ENCODE measurements at places on chromosomes 11 and 22.

GRCh38 chr11:46335890-46336562 lies 11.2 kb upstream of the DGKZ start:
- DNase-seq: no peak

DNA sequence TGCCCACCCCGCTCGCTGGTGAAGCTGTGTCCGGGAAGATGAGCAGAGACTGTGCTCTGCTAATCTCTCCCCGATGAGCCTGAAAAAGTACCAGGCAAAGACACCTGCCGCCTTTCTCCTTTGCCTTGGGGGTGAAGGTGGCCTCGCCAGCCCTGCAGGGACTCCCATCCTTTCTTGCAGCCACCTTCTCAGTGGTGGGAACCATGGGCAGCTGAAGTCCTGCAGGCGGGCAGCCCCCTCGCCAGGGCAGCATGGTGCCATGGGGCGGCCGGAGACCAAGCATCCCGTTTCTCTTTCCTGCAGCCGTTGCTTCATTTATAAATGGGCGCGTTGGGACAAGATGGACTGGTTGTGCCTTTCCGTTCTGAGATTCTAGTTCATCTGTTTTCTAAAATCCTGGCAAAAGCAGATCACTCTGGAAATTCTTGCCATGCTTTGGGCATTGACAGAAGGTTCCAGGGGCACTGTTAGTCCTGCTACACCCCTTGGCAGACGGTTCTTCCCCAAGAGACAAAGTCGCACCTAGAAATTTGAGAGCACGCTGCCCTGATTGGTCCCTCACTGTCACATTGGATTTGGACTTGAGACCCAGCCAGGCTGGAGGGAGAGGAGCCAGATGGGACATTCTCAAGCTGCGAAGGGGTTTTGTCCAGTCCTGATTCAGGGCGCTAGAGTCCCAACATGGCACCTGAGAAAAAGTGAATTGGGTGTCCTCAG lies 7.5 kb downstream of the CTTN start:
- no peak for DNase-seq

DNA sequence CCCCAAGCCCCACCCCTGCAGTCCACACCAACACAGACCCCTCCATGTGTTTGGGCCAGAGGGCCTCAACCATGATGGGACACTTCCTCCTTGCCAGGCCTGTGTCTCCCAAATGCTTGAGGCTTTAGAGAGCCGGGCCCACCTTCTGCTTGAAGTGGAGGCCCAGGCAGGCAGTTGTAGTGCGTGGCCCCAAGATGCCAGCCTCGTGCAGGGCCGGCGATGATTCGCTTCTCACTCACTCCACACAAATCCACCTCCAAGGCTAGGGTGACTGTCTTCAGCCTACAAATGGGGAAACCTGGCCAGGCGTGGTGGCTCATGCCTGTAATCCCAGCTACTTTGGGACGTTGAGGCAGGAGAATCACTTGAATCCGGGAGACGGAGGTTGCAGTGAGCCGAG lies 5.7 kb downstream of the PRR5 start:
- no peak for DNase-seq

GRCh38 chr11:57675176-57675941 lies 7.4 kb downstream of the ZDHHC5 start:
- DNase-seq: no peak

DNA sequence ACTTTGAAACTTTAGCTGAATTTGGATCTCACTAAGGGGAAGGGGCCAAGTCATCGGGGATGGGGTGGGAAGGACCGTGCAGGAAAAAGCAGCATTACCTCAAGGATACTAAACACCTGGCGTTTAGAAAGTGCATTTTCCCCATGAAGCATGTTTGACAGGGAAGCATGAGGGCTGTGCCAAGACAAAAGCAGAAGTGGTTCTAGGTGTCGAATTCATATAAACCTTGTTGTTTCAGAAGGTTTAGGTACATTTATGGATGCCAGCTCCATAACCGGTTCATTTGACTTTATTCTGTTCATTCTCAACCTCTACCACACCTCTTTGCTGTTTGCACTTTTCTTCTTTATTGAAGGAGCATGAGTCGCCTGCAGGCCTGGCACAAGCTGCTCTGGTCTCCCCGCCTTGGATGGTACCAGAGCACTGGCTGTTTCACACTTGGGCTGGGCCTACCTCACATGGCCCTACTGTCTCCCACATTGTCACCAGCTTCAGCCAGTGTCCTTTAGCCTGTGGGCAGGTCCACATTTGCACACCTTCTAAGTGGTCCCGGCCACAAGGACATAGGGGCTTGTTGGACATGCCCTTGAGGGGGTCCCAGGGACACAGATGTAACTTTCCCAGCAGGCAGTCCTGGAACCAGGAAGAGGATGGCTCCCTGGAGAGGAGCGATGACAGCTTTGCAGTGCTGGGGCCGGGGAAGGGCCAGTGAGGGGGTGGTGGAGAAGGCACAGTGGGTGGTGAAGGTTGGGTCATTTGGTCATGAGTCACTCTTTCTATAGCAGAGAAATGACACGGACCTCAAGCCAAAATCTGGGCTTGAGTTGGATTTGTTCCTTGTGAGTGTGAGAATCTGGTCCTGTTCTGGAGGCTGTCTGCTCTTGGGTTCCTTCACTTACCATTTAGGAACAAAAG lies 3.2 kb upstream of the ST14 start:
- DNase-seq: no peak

DNA sequence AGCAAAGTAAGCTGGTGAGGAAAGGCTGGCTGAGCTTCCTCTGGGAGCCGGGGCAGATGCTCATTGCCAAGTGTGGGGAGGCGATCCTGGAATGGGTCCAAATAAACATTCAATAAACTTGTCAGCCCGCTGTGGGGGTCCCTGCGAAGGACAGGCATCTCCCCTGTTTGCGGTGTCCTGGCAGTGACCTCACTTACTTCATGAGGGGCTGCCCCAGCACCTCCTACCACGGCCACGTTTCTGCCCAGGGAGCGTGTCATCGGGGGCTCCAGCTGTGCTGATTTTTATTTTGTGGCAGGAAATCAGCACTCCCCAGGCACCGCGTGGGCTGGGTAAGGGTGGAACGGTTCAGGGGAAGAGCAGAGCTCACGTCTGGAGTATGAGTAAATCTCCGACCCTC lies 493.9 kb upstream of the B3GAT1 start:
- no peak for DNase-seq

GRCh38 chr22:28034760-28035401 lies 115.8 kb upstream of the PITPNB start:
- no peak for DNase-seq

- DNase-seq: no peak
These were observed 41.8 kb upstream of the SCN3B start for GRCh38 chr11:123696183-123696582.

DNA sequence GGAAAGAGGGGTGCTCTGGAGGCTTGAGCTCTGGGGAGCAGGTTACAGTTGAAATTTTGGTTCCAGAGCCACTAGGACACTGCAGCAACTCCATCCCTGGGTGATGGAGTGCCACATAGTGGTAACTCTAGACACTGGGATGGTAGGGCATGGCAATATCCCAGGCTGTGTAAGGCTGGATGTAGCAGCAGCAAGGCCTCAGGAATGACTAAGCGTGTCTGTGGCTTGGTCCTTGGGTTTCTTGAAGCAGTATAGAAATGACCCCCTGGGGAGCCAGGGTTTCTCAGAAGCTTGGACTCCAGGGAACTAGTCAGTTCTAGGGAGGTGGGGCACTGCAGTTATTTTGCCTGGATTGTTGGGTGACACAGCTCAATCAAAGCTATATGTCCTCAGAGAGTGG lies 8.1 kb downstream of the MS4A4A start:
- DNase-seq: no peak

DNA sequence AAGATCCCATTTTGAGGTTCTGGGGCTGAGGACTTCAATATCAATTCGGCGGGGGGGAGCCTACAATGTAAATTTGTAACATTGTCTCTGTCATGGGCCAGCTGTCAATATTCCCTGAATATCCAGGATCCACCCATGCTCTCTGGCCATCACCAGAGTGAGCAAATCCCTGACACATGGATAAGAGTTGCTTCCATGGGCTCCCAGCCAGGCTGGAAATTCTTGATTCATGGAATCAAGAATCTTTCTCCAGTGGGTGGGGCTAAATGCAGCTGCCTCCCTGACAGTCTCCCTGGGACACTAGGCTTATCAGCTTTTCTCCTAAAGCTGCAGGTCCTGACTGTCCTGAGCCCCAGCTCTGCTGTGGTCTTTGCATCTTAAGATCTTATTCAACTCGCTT lies 86.9 kb upstream of the IGLL5 start:
- DNase-seq: no peak

DNA sequence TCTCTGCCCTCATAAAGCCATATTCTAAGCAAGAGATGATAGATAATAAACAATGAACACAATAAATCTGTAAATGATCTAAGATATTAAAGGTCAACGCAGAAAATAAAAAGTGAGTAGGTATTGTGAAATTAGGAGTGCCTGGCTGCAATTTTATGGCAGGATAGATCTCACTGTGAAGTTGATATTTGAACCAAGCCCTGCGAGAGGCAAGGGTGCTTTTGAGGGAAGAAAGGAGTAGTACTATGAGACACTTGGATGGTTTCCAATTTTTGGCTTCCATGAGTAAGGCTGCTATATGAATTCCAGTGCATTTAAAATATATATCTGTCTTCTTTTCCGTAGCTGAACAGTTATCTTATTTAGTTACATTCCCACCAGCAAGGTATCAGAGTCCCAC lies 720.0 kb upstream of the CNTN5 start:
- no peak for DNase-seq

- DNase-seq: no peak
These were observed 58.1 kb downstream of the OSBP2 start for GRCh38 chr22:30752771-30753170.

DNA sequence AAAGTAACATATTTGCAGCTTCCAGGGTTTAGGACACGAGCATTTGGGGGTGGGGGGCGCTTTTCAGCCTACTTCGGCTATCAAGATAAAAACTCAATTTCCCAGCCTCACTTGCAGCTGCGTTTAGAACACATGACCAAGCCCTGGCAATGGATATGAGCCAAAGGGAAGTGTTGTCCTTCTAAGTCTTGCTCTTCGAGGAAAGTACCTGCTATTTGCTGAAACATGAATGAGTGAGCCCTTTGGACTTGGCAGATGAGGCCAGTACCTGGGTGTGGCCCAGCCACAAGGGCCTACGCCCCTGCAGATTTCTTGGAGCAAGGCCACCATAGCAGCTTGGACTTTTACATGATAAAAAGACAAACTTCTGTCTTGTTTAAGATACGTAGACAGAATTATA lies 60.2 kb upstream of the SORL1 start:
- DNase-seq: no peak

DNA sequence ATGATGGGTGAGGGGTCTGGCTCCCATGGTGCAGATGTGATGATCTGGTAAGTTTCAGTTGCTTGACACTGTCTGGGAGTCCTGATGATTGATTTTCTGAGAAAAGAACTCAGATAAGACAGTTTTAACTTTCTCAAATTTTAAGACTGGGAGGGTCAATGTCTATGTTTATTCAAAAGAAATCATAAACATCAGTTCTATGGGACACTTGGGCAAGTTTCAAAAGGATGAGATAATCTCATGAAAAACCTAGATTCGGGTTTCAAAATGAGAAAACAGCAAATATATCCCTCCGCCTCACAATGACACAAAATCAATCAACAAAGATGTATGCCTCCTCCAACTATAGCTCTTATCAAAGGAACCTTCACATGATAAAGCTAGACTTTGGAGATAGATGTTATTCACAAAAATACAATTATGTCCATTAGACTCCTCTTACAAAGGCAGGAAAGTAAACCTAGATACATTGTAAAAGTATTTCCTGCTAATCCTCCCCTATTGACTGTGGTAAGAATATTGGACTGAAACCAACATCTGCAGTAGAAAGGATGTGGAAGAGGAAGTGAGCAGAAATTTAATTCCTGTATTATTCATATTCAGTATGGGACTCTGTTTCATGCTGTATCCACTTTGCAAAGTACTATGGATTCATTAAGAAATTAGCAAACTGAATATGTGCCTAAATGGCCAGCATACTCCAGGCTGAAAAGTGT lies 21.6 kb downstream of the SVIP start:
- DNase-seq: no peak

DNA sequence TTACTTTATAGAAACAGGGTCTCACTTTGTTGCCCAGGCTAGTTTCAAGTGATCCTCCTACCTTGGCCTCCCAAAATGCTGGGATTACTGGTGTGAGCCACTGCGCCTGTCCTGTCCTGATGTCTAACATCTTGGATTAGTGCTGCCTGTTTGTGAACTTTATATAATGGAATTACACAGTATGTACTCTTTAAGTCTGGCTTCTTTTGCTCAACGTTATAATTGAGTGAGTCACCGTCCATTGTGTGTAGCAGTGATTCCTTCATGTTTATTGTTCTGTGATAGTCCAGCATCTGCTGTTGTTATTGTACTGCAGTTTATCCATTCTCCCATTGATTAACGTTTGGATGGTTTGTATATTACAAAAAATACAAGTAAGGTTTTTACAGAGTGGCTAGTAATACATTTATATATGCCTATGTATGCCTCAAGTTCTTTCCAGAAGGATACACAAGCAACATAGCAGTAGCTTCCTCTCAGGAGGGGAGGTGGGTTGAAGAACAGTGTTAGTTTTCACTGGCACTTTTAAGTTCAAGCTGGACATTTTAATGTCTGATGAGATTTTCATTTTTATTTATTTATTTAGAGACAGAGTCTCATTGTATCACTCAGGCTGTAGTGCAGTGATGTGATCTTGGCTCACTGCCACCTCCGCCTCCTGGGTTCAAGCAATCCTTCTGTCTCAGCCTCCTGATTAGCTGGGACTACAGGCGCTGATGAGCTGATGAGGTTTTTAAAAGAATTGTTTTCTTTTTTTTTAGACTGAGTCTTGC lies 25.2 kb upstream of the MICALL1 start:
- no peak for DNase-seq

GRCh38 chr11:121143921-121144320 lies 42.9 kb downstream of the TECTA start:
- DNase-seq: no peak

DNA sequence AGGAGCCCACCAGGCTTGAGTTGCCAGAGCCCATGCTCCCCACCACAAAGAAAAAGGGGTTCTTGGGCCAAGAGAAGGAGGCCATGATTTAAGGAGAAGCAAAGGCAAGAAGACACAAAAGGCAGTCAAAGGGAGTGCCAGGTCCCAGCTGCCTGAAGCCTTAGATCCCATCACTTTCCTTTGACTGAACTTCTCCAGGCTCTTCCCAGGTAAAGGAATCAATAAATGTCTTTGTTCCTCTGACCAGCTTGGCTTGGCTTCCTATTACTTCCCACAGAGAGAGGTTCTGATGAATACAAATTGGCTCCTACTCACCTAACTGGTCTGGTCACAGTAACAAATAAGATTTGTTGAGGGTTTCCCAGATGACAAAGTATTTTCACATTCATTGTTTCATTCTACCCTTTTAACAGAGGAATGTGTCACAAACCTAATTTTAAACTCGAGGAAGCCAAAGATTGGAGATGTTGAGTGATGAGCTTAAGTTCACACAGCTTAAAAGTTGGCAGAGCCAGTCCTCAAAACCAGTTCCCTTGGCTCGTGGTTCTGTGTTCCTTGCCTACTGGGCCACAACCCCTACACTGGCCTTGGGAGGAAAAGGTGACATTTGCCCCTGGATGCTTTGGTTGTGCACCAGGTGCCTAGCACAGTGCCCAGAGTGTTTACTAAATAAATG lies 96.4 kb upstream of the SESN3 start:
- no peak for DNase-seq

Data from stimulated activated CD4-positive, alpha-beta T cell treated with anti-CD3 and anti-CD28 coated beads, Interleukin-2, amount 100 ng/mL, for 48 hours (primary cell).